ENCODE measurements at places on chromosomes 5 and 9. TPM values are rescaled to one million over a fixed set of nuclear protein-coding genes. Genes with fewer than 3 reads are reported as not detected.

DNA sequence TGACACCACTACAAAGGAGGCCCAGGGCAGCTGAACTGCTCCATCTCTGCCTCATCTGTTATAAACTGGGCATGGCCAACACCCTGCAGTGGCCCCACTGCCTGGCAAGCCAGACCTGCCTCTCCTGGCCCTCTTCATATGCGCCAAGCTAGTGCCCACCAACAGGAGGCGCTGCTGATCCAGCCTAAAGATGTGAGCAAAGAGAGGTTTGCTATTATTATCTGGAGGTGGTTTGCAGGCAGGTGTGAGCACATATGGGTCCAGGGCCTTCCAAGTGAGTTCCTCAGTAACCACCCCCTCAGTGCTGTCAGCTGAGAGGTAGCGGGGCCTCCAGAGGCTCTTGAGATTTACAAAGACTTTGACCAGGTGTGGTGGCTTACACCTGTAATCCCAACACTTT lies 232.2 kb downstream of the SYK start:
- no peak for DNase-seq

IL9 gene
- total RNA-seq = not detected

DNA sequence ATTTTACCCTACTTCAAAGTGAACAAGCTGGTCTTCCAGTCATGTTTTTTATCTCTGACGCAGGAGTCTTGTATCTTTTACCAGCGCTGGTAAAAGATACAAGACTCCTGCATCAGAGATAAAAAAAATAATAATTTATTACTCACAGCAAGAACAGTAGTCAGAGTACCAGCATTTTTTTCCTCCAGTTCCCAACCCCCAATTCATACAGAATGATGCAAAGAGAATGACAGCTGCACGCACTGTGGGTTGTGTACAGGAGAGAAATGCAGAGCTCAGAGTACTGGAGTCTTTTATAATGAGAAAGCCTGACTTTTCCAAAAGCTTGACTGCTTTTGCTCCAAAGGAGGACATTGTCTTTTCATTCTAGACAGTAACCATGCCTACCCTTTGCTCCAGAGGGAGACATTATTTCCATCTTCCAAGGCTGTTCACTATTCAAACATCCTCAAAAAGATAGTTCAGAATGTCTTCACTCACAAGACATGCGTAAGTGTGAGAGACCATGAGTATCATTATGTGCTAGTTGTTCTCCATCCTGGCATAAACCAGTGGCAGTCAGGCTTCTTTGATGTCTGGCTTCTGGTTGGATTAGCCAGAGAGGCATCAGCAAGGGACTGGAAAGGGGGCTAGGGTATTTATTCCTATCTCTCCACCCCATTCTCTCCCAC lies 14.3 kb upstream of the RANBP6 start:
- no peak for DNase-seq

- DNase-seq = no peak
Observed at GRCh38 chr5:17413691-17414090, 84.3 kb upstream of the TAF11L2 start.
